Activated naive CD4-positive, alpha-beta T cell treated with anti-CD3 and anti-CD28 coated beads, Interleukin-2, amount 50 U/mL, for 72 hours (primary cell): ENCODE measurements at places on chromosomes 3 and 15. TPM values are rescaled to one million over a fixed set of nuclear protein-coding genes. Genes with fewer than 3 reads are reported as not detected.

SPTBN5 gene
- total RNA-seq = 0.55 TPM

DAZL gene
- not detected for total RNA-seq

GRCh38 chr3:21585216-21585740, 165.7 kb downstream of the ZNF385D start:
- no peak for DNase-seq

TBC1D5 gene
- total RNA-seq = 55.9 TPM
